ENCODE measurements at places on chromosomes 1 and 21. TPM values are rescaled to one million over a fixed set of nuclear protein-coding genes. Genes with fewer than 3 reads are reported as not detected.

DNA sequence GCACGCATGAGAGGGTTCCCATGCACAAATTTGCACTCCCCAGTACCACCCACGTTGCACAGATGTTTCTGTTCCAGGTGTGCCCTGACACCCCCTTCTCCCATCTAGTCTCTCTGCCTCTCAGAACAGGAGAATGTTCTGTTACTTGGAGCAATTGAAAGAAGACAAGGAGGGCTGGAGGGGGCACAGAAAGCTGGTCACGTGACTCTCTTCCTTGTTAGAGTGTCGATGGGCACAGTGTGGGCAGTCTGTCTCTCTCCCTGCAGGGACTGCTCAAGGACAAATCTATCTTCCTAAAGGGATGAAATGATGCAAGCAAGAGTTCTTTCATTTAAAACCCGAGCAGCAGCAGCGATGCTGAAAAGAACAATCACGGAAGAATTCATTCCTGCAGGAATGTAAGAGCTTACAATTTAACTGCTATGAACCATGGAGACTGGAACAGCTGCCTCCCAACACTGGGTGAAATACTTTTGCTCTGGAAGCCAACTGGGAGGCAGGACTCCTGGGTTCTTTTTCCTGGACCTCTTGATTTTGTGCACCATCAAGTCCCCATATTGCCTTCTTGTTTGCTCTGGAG is 7.3 kb upstream of the KCNA10 start:
- DNase-seq = no peak

DNA sequence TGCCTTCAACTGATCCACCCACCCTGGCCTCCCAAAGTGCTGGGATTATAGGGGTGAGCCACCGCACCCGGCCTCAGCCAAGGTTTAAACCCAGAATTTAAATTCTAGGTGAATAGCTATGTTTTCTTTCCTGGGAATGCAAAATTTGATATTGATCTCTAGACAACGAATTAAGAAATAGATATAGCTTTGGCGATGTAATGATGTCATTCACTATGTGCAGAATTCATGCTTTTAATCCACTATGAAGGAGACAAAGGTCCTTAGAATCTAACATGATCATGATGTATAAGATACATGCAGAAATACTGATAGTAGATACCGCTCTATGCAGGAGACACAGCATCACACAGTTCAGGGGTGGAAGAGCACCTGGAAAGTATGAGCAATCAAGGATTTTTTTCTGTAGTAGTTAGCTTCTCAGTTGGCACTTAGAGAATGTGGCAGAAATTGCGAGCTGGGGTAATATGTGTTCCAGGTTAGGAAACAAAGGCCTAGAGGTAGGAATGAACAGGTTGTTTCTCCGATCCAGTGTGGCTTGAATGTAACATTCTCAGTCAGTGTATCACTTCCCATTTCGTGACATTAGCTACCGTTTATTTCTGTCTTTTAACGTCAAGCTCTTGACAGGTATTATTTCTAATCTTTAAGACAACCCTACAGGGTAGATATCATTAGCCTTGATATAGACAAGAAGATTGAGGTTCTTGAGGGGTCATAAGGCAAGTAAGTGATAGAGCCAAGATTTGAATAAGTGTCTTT is 3.0 kb upstream of the CEP350 start:
- DNase-seq = no peak

- DNase-seq = no peak
These were observed 29.1 kb downstream of the EVI5 start for GRCh38 chr1:92755541-92756461.

- no peak for DNase-seq
These were observed 47.1 kb upstream of the NEK2 start for GRCh38 chr1:211722277-211723175.

- DNase-seq = no peak
These were observed 25.2 kb downstream of the GFI1 start for GRCh38 chr1:92461364-92462097.

DNA sequence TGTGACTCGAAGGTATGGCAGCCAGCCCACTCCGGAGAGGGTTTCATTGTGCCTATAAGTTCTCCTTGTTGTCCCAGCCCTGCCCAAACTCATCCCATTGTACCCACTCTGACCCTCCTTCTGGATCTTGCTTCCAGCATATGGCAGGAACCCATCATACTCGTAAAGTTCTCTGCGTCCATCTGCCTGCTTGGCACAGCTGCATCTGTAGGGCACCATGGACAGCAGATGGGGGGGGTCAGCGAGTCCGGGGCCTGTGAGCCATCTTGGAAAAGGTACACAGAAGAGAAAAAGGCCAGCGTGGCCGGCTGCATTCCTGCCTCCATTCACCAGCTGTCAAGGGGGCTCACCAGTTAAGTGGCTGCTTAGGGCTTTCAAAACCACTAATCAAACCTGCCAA is 94.9 kb upstream of the IGSF21 start:
- no peak for DNase-seq

Gene LCA5L
- total RNA-seq = 0.55 TPM

Gene NR5A2
- total RNA-seq = 9.6 TPM

- no peak for DNase-seq
These were observed 107.3 kb downstream of the UCHL5 start for GRCh38 chr1:192951691-192952460.

Gene SPRR2A
- not detected for total RNA-seq

Gene FMO3
- 2.3 TPM for total RNA-seq

DNA sequence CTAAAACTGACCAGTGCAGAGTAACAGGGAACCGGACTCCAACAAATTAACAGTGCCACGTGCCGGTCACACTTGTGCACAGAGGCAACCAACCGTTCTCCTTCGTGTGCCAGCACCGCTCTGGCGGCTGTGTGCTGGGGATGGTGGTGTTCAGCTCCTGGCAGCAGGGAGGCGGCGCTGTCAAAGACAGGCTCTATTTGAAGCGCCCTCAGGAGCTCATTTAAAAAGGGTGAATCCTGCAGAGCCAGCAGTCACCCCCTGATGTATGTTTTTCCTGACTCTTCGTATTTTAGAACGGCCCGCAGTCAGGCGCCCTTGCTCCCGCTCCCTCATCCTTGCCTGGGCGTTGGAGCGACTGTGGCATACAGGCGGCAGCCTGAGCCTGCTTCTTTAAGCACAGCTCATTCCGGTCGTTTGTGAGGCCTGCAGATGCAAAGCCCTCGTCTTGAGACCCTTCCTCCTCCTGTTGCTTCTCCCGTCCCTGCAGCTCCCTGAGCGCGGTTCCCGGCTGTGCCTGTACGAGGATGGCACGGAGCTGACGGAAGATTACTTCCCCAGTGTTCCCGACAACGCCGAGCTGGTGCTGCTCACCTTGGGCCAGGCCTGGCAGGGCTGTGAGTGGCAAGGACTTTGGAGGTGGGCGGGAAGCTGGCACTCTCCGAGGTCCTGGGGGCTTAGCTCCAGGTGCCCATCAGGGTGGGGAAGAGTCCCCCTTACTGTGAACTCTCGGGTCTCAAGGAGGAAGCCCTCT is 1.1 kb downstream of the DFFB start:
- DNase-seq = no peak

GRCh38 chr21:45034556-45035476 is 39.6 kb upstream of the ADARB1 start:
- DNase-seq = no peak

DNA sequence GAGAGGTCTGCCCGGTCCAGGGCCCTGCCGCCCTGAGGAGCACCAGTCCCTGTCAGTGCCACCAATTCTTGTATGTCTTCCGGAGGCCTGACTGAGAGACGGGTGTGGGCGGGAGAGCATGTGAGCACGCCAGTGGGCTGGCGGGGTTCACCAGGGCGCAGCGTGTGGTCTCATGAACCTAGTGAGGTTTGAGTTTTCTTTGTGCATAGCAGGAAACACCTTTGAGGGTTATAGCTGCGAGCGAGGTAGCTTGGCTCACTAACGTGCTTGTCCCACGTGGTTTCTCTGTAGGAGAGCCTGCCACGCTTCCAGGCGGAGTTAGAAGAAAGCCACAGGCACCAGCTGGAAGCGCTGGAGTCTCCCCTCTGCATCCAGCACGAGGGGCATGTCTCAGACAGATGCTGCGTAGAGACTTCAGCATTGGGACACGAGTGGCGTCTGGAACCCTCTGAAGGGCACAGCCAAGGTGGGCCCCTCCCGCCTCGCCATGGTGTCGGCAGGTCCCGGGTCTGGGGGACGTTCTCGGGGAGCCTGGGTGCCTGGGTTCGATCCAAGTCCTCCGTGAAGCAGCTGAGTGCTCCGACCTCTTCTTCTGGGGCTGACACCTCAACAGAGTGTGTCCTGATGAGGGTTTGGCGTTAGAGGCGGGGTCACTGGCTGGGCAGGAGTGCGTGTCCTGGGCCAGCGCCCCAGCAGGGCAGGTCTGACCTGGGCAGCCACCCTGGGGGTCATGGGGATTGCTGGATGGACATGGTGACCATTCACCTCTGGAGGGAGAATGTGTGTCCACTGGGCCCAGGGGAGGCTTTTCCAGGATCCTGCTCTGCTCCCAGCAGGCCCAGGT is 31.4 kb downstream of the PCNT start:
- DNase-seq = no peak

Gene F5
- total RNA-seq = 3.8 TPM

DNA sequence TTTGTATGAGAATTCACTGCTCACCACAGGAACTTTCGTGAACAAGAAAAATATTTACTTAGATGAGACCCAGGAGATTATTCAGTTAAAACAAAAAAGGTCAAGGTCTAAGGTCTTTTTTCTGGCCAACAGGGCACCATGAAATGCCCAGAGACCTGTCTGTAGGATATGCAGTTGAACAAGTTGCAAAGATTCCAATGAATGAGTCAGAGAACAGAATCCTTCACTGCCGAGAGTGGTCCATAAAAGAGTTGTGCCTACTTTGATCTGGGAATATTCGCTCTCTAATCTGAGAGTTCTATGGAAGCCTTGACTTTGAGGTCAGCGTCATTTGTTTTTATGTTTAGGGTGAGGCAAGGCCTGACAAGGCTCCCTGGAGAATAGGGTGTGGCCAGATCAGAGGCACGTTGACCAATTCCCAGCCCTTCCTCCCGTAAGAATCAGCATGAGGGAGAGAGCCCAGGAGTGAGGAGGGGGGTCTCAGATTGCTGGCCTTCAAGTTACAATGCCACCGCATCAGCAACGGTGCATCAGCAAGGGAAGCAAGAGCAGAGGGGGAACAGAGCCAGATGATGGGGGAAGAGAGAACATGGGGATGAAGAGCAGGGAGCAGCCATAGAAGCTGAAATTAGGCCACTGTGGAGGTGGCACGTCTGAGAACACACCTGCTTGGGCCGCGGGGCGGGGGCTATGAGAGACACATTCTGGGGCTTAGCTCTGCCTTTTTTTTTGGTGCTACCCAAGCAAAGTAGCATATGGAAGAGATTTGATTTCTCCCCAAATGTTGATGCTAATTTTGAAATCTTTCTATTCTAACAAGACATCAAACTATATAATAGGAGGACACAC is 206.4 kb upstream of the RAB4A start:
- DNase-seq = no peak

- no peak for DNase-seq
These were observed 263.4 kb upstream of the SNX7 start for GRCh38 chr1:98398092-98398491.

DNA sequence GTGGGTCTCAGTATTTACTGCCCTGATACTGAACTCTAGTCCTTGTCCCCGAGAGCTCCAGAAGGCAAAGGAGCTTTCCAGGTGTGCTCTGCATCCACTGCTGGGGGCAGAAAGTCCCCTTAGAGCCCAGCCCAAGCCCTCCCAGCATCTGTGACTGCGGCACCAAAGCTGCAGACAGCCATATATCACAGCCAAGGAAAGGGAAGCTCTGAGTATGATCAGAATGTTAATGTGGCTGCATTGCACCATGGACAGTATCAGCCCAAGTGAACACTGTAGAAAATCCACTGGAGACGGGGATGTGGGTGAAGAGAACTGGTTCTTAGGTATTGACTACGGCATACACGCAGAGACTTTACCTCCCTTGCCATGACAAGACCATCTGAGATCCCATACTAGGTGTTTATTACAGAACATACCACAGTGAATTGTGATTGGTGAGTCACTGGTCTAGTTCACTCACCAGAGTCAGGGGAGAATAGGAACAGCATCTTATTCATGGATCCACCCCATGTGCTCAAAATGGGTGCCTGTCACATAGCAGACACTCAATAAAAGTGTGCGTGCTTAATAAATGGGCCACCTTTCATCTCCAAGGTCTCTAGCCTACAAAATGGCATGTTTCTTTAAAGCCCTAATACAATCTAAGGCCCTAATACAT is 170.3 kb downstream of the HHIPL2 start:
- DNase-seq = no peak

Gene GLIS1
- total RNA-seq = 2.1 TPM

Gene NKAIN1
- total RNA-seq = not detected

- DNase-seq = no peak
These were observed 42.9 kb downstream of the HSPG2 start for GRCh38 chr1:21894034-21894881.

DNA sequence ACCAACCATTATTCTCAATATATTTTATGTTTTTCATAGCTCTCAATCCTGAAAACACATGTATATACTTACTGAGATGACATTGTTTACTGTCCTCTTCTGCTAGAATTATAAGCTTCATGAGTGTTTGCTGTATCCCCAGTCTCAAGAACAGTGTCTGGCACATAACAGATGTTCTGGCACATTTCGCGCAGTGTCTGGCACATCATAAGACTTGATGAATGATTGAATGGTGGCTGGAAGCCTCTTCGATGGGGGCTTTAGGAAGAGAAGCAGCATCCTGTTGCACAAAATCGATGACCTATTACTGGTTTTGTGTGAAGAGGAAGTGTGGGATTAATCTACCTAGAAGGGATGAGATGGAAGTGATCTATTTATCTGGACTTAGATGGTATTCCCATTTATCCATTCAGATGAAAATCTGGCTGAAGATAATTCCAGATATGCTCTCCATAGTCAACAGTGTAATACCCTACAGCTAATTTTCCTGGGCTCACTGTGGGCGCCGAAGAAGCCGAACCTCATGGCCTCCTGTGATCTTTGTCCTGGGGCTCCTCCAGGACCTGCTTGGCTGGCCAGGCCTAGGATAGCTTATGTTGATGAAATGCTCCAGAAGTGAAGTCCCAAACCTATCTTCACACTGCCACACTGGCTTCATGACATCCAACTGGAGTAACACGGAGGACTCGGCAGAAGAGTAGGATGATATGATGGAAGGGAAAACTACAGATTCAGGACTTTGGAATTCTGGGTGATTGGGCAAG is 26.5 kb downstream of the CD34 start:
- DNase-seq = no peak

Gene WDR64
- not detected for total RNA-seq

Gene RIPPLY3
- not detected for total RNA-seq

Gene CAMK2N1
- total RNA-seq = 13.6 TPM

Gene KRTAP12-4
- total RNA-seq = not detected

- no peak for DNase-seq
These were observed 21.5 kb upstream of the SLC44A5 start for GRCh38 chr1:75632350-75632949.

All from mesenteric fat pad (tissue), 1 donor.